GM12891 (cell line): ENCODE measurements at places on chromosomes 7 and 10.
A peak's percentile ranks its signal among the peaks of the same experiment; 100 is the strongest.

DNA sequence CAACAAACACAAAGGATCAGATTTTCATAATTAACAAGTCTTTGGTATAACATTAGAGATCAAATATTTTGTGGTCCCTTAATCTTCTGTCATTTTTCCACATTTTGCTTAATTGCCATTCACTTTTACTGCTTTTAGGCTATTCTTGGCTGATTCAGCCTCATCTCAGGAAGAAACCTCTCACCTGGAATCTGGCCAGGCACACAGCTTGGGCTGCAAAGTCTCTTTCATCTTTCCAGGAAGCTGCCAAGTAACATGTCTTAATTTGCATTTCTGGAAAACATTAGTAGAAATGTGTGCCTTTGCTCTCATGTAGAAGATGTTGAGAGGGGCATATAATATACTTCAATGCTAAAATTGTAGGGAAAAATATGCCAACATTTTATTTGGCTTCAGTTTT lies 174.2 kb upstream of the STEAP4 start:
- no peak for DNase-seq

- no peak for DNase-seq
Measured at GRCh38 chr7:99428972-99429566, 9.5 kb downstream of the PTCD1 start.

DNA sequence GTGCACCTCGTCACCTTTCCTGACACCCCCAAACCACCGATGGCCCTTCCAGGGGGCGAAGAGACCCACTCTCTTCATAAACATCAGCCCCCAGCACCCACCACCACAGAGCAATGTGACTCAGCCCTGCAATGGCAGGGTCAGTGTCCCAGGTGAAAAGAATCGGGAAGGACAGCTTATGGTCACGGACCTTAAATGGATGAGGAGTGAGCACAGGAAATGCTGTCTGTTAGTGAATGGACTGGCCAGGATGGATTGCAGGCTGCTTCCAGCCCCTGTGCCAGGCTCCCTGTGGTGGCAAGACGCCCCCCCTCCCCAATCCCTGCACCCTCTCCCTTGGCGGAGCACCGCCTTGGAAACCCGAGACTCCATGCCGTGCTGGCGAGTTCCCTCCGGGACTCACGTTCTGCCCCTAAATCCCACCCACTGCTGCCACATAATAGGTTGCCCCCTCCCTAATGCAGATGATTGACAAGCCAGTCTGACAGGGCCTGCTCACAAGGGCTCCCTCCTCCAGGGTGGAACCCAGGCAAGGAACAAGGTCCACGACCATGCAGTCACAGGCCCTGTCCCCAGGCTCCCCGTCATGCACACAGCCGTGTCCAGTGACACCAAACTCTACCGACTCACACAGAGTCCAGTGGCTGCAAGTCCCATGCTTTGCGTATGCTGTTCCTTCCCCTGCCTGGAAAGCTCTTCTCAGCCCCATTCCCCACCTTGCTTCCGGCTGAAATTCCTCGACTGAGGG lies 7.3 kb downstream of the ASB13 start:
- no peak for DNase-seq

DNA sequence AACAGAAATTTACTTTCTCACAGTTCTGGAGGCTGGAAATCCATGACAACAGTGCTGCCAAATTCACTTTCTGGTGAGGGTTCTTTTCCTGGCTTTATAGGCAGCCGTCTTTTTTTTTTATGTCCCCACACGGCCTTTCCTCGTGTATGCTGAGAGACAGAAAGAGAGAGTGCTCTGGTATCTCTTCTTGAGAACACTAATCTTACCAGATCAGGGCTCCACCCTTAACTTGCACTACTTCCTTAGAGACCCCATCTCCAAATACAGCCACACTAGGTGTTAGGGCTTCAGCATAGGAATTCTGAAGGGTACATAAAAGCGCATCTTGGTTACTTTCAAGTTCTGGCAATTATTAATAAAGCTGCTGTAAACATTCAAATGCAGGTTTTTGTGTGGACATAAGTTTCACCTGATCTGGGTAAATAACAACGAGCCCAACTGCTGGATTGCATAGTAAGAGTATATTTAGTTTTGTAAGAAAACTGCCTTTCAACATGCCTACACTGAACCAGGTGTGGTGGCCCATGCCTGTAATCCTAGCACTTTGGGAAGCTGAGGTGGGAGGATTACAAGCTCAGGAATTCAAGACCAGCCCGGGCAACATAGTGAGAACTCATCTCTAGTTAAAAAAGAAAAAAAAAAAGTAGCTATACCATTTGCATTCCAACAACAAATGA lies 8.2 kb upstream of the C1GALT1 start:
- no peak for DNase-seq

DNA sequence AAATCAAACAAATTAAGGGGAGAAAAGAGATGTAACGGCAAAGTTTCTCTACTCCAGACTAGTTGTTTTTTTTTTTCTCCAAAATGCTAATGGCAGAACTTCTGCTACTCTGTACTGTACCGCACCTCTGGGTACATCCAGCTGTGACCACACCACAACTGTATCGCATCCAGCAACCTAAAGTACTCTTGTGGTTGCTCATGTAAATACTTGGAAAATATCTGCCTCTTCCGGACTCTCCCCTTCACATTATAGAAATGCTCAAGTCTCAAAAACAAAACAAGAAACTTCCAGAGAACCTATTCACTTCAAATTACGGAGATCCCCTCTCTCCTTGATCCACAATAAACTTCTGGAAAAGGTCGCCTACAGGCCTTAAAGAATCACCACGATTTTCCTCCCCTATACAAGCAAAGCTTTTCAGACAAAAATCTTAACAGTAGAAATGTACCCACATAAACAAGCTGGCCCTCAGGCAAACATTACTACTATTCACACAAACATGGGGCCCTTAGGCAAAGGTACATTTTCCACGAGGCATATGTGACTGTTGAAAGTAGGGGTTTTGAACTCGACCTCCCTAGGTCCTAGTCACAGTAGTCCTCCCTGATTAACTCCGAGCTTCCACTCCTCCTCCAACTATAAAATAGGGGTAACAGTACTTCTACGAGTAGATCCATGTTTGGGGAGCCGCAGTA lies 222.9 kb upstream of the MKLN1 start:
- no peak for DNase-seq

DNA sequence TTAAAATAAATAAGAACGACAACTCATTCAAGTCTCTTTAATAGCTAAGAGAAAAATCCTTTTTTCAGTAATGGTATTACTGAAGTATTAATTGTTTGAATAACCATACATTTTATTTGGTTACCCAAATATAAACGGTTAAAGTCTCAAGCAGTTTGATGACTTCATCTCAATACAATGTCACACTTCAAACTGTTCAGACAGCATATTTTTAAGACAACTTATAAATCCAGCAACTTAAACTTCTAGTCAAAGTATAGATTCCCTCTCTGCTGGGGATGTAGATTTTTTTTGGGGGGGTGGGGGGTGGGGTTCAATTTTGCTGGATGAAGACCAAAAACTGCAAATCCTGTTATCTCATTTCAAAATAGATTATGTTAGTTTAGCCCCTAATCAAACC lies 42.0 kb downstream of the GNA12 start:
- DNase-seq: no peak

GRCh38 chr7:11212080-11212711 lies 238.5 kb downstream of the PHF14 start:
- peak; percentile 13 for DNase-seq

DNA sequence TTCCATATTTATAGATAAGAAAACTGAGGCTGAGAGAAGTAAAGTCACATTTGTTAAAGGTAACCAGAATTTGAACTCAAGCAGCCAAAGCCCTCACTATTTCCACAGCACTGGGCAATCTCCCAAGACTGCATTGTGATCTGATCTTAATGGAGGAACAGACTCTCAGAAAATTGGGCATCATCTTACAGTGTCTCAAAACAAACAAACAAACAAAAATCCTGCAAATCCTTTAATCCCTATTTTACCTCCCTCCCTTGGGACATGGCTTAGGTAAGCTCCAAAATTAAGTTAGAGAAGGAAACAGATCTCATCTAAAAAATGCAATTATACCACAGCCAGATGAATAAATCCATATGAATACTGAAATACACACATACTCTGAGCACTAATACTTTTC lies 57.5 kb downstream of the FHIP2A start:
- DNase-seq: no peak

- no peak for DNase-seq
Measured at GRCh38 chr7:1847260-1848001, 177.4 kb downstream of the ELFN1 start.

GRCh38 chr7:4634166-4634565 lies 47.9 kb upstream of the FOXK1 start:
- no peak for DNase-seq

- DNase-seq: no peak
Measured at GRCh38 chr7:151249034-151249731, 689 bp upstream of the SMARCD3 start.

GRCh38 chr10:76643511-76643911 lies 994.1 kb downstream of the KCNMA1 start:
- no peak for DNase-seq

DNA sequence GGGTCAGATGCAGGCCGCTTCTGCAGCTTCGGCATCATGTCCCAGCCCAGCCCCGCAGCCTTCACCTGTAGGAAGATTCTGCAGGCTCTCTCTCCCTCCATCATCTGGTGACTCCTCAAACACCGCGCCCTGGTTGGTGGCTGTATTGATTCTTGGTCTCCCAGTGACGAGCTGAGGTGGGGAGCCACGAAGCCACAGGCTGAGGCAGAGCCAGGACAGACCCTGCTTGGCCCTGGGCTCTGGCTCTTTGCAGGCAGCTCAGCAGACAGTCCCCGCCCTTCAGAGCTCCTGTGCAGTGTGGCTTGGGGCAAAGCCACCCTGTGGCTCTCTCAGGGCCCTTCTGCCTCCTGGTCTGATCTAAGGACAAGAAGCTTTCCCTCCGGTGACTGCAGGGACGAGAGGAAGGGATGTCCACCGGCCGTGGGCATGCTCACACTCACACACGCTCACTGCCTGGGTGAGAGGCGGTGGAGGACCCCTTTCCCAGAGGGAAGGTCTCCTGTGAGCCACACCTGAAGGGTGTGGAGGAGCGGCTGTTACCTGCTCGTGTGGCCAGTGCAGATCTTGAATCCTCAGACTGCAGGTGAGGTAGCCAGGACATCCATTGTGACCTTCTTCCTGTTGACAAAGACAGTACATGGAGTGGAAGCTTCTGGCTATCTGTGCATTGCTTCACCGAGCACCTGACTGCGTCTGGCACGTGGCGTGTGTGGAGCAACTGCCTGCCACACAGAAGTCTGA lies 79.6 kb downstream of the INPP5A start:
- DNase-seq: no peak

- DNase-seq: no peak
Measured at GRCh38 chr7:29764227-29764626, 42.1 kb upstream of the WIPF3 start.

GRCh38 chr10:119358152-119358512 lies 150.8 kb downstream of the GRK5 start:
- no peak for DNase-seq

GRCh38 chr10:3397231-3397630 lies 224.6 kb upstream of the PITRM1 start:
- DNase-seq: no peak

DNA sequence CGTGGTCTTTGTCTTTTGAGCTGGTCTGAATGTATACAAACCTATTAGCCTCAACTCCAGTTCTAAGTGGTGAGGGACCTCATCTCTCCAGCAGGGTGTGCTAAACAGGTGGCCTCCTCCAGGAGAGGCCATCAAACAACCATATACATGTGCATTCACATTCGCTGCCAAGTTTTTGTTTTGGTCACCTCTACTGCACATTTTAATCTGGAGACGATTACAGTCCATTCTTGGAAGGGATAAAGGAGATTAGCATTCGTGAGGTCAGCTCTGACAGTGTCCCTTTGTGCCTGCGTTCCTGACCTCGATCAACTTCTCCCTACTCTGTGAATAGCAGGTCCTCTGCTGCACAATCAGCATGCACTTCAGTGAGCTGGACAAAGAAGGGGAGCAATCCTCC lies 60.8 kb downstream of the RHOBTB1 start:
- peak; percentile 3 for DNase-seq
